ENCODE measurements at places on chromosomes 3 and 15.

DNA sequence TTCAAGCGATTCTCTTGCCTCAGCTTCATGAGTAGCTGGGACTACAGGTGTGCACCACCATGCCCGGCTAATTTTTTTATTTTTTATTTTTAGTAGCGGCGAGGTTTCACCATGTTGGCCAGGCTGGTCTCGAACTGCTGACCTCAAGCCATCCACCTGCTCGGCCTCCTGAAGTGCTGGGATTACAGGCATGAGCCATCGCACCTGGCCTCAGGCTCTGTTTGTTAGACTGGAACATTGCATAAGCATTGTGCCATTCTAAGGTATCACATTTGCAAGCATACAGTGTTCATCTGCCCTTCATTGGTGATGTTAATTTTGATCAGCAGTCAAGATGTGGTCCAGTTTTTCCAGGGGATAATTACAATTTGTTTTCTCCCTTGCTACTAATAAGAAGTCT is 43.0 kb downstream of the SQOR start:
- DNase-seq = no peak

- DNase-seq = no peak
Observed at GRCh38 chr3:146142757-146143156, 18.2 kb downstream of the PLOD2 start.

- no peak for DNase-seq
Observed at GRCh38 chr3:186176373-186176990, 67.6 kb upstream of the ETV5 start.

DNA sequence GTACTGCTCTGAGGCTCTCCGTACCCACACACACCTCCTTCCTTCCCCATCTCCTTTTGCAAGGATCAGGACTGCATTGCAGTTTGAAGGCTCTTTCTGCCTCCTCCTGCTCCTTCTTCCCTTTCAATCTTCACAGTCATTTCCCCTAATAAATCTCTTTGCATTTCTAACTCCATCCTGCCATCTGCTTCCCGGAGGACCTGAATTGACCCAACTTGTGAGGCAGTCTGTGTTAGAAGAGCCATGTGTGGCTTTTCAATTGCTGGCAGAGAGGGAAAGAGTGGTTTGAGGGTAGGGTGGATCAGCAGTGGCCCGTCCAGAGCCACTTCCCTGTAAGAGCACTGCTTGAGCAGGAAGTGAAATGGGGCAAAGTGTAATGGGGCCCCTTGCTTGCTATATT is 35.8 kb downstream of the ANAPC13 start:
- no peak for DNase-seq

GRCh38 chr15:75659928-75660645 is 12.4 kb downstream of the SNX33 start:
- DNase-seq = no peak

Measured in progenitor cell of endocrine pancreas (in vitro differentiated cells).